Stimulated activated CD4-positive, alpha-beta T cell treated with anti-CD3 and anti-CD28 coated beads, Interleukin-15, amount 100 ng/mL, for 1 hour (primary cell): ENCODE measurements at places on chromosomes 2 and 18.

GRCh38 chr2:54594048-54594447, 129.4 kb upstream of the EML6 start:
- no peak for DNase-seq

- no peak for DNase-seq
Measured at GRCh38 chr18:74381621-74382295, 66.1 kb downstream of the C18orf63 start.

DNA sequence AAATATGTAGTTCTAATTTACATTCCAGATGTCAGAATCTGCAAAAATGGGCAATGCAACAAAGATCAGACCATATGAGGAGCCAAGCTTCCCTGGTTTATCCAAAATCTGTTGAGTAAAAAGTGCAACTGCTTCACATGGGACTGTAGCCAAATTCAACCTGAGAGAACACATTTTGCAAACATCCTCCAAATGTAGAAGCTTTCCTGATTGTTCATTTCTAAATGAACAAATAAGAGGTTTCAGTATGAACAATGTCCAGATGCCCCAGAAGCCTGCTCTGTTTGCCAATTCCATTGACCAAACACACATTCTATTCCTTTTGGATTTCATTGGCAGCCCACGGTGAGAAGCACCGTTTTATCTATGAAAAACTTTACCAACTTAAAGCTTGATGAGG, 117.9 kb upstream of the OSR1 start:
- no peak for DNase-seq

DNA sequence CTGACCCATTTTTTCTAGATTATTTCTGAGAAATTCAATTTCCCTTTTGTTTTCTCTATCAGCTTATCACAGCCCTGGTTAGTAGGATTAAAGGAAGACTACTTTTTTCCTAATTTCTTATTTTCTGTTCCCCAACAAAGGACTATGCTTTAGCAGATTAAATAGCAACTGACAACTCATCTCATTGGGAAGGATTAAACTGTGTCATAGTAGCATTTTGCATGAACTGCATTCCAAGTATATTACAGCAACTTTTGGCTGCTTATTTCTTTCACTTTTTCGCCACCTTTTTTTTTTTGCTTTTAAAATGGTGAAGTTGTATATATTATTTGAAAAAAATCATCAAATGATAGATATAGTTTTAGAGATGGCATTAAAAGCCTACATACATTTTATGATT, 570.3 kb downstream of the FBXO15 start:
- DNase-seq = no peak

DNA sequence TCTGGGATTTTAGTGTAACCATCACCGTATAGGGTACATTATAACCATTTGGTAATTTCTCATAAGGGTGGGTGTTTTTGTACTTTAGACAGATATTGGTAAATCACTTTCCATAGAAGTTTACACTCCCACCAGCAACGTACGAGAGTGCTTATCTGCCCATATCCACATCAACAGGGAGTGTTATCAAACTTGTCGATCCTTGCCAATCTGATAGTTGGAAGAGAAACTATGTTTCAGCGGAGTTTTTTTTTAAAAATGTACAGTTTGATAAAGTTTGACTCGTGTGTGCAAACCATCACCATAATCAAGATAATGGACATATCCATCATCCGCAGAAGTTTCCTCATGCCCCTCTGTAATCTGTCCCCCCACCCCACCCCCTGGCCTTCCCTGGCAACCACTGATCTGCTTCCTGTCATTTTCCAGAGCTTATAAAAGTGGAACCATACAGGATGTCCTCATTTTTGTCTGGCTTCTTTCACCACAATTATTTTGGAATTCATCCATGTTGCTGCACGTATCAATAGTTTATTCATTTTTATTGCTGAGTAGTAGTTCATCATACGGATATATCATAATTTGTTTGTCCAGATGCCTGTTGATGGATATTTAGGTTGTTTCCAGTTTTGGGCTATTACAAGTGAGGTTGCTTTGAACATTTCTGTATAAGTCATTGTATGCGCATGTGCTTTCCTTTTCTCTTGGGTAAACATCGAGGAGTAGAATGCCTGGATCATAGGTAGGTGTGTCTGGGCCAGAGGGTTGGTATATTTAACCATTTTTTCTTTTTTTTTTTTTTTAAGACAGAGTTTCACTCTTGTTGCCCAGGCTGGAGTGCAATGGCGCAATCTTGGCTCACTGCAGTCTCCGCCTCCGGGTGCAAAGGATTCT, 18.6 kb downstream of the GLI2 start:
- no peak for DNase-seq

GRCh38 chr2:18384242-18384641, 176.2 kb downstream of the RDH14 start:
- DNase-seq = no peak
